ENCODE measurements at places on chromosomes 3 and 15. TPM values are rescaled to one million over a fixed set of nuclear protein-coding genes. Genes with fewer than 3 reads are reported as not detected.

- no peak for DNase-seq
Observed at GRCh38 chr3:66692042-66692765, 191.4 kb upstream of the LRIG1 start.

GRCh38 chr15:28085489-28086174, 13.5 kb downstream of the OCA2 start:
- DNase-seq, result no peak

DNA sequence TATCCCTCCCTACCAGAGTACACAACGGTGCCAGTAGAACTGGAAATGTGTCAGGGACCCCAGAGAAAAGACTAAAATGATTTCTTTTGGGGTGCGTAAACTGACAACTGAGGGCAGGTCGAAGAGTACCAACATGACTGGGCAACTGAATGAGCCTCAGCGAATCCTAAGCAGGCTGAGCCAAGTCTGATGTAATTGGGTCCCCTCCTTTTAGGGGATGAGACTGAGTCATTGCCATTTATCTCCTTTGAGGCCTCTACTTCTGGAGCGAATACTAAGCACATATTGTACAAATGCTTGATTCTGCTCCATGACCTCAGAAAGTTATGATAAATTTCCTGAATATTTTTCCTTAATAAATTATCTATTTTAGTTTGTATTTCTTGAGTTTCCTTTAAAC, 17.3 kb upstream of the GPR156 start:
- DNase-seq, result no peak

- DNase-seq, result no peak
Observed at GRCh38 chr3:192302721-192303120, 424.6 kb downstream of the FGF12 start.

DNA sequence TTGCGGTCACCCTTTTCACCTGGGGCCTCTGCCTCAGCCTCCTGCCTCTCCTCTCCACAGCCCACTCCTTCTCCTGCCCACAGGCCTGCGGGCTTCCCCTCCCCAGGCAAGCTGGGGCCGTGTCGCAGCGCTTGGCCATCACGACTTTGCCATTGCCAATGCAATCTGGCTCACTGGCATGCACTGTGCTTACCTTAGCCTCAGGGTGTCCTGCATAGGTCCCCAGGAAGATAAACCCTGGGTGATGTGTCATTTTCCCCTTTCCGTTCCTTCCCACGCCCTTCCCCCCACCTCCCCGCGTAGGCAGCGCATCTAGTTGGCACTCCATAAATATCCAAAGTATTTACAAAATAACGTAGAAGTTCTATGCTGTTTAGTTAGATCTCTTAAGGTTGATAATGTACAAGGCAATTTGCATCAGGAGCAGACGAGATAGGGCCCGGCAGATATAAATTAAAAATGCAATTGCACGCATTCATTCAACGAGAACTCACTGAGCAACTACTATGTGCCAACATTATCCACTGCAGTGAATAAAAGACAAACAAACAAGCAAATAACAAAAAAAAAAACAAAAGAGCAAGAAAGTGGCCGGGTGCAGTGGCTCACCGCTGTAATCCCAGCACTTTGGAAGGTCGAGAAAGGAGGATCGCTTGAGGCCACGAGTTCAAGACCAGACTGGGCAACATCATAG, 973 bp upstream of the COPG1 start:
- DNase-seq, result no peak

DNA sequence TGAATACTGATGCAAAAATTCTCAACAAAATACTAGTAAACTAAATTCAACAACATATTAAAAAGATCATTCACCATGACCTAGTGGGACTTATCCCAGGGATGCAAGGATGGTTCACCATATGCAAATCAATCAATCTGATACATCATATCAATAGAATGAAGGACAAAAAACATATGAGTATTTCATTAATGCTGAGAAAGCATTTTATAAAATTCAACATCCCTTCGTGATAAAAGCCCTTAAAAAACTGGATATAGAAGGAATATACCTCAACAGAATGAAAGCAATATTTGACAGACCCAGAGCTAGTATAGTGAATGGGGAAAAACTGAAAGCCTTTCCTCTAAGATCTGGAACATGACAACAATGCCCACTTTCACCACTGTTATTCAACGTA, 43.0 kb upstream of the FBN1 start:
- DNase-seq, result no peak

GRCh38 chr3:119559441-119559963, at the start of gene CD80:
TSS of gene CD80 (minus strand) at chr3:119559614. CDS start at chr3:119557728, 1,886 bp downstream.
- DNase-seq, result peak; percentile 79

GRCh38 chr3:117750674-117751269, 1041.2 kb downstream of the TUSC7 start:
- DNase-seq, result no peak

- no peak for DNase-seq
Observed at GRCh38 chr3:43755516-43756200, 64.9 kb downstream of the ABHD5 start.

DNA sequence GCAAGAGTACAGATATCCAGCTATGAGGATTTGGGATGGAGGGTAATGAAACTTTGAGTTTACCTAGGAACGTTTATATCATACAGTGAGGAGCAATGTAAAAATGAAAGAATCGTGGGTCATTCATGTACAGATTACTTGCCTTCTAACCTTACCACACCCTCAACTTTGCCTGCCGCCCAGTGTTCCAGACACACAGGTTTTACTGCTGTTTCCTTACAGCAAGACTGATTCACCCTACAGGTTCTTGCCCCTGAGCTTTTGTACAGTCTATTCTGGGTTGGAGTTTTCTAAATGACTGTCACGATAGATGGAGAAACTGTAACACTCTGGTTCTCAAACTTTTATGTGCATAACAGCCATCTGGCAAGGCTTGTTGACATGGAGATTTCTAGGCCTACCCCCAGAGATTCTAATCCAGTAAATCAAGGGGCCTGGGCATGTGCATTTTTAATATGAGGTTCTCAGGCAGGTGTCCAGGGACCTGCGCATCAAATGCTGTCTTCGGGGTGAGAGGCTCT, 6.6 kb upstream of the TPRG1 start:
- no peak for DNase-seq

GRCh38 chr15:89400116-89400781, 65.6 kb upstream of the POLG start:
- DNase-seq, result peak; percentile 54

DNA sequence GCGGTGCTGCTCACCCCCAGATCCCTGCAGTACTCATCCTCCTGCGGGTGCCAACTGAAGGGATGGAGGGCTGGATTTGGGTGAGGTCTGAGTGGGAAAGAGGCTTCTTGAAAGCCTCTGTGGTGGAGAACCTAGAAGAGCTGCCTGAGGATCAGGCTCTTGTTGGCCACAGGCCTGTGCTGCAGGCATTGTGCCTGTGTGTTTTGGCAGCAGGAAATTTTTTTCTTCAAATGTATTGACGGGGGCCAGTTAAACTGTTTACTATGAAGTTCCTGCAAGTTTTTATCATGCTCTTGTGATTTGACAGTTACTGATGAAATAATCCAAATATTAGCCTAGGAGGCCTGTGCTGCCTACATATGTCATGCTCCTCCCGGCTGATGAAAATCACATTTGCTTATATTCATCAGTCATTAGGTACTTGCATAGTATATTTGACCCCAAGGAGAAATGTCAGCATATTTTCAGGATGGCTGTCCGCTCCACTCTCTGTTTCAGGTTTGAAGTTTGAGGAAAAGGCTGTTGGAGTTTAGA, 103.1 kb downstream of the THSD4 start:
- no peak for DNase-seq

DNA sequence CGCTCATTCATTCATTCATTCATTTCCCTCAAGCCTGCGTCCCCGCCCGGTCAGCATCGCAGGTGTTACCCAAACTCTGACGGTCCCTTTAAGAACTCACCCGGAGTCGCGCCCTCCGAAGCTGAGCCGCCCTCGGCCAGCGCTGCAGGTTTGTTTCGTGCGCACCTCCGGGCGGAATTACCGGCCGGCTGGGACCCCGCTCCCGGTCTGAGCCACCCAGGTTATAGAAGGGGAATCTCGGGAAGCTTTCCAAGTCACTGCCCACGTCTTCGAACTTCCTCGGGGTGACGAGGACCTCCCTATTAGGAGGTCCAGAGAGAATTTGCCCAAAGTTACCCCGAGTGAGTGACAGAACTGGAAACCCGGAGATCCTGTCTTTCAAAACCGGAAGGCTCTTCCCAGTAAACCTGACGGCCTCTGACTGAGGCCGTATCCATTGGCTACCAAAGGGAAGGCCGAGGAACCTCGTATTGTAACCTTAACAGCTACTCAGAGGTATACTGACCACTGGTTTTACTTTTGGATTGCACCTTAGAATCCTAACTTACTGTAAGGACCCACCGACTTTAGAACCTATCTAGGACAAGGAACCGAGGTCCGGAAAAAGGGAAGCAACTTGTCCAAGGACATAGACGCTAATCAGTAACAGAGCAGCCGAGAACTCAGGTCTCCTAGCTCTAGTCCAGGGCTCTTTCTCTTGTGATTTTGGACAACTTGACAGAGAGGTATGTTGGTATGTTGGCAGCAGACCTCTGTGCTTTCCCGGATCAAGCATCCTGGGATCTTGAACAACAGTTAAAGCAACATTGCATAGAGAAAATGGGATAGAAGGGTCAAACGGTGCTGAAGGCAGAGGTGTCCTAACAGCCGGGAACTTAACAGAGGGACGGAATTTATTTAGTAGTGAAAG, 788 bp upstream of the DLG1 start:
- peak; percentile 68 for DNase-seq

DNA sequence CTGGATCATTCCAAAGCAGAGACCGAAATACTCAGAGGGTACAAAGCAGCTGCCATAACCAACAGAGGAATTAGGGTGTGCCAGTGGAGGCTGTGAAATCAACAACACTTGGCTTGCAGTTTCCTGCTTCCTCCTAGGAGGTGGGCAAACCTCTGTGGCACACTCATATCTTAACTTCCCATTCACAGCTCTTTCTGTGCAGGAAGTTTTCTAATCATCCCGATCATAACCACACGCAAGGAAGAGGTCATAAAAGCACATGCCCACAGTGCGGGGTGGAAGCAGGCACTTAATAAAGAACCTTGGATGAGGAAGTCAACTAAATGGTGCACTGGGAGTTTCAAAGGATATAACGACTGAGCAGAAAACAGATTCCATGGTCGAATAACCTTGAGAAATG, 5.1 kb downstream of the SCAMP2 start:
- no peak for DNase-seq

DNA sequence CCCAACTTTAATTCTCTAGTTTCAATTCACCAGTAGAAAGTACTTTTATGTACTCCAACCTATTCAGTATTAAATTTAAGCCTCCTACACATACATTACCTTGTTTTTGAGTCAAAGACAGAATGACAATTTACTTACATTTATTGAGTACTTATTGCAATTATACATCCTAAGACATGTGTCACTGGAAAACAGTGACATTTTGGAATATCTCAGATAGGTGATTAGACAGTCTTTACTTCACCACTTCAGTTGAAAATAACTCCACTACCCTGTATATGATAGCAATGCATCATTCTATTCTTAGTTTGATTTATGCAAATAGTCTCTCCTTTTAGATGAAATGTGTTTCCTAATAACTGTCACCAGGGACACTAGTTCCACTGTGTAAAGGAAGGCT, 461.5 kb downstream of the TUSC7 start:
- DNase-seq, result no peak

- no peak for DNase-seq
Observed at GRCh38 chr15:55660153-55660552, 72.0 kb upstream of the PYGO1 start.

DNA sequence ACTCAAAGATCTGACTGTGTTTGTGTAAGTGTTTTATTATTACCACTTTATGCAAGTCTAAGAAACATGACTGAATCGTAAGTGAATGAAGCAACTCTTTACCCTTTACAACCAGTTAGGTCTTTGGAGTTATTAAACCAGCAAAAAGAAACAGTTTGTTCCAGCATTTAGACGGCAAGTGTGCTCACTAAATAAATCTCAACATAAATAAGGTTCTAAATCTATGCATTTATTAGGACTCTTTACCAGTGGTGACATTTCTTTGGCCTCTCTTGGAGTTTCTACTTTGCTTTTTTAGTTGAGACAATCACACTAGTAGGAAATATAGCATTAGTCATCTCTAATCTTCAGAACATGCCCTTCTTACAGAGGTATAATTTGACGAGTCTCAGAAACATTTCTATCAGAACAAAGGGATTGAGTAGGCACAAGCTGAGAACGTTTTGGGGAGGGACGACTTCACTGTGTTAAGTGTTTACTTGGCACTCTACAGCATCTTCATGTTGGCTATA, 739.9 kb upstream of the NR2F2 start:
- no peak for DNase-seq

GRCh38 chr15:43249699-43250203, 17.0 kb downstream of the TGM5 start:
- DNase-seq, result no peak

- DNase-seq, result no peak
Observed at GRCh38 chr15:90881978-90882721, 2.2 kb upstream of the FES start.

DNA sequence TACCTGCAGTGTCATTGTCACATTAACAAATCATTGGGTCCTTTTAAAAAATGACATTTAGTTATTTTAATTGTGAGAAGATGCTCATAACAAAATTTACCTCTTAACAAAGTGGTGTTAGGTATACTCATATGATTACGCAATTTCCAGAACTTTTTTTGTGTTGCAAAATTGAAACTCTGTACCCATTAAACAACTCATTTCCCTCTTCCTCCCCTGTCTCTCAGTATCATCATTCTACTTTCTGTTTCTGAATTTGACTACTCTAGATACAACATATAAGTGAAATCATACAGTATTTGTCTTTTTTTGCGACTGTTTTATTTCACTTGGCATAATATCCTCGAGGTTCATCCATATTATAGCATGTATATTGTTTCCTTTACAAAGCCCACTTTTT, 58.7 kb upstream of the CHST2 start:
- DNase-seq, result no peak

DNA sequence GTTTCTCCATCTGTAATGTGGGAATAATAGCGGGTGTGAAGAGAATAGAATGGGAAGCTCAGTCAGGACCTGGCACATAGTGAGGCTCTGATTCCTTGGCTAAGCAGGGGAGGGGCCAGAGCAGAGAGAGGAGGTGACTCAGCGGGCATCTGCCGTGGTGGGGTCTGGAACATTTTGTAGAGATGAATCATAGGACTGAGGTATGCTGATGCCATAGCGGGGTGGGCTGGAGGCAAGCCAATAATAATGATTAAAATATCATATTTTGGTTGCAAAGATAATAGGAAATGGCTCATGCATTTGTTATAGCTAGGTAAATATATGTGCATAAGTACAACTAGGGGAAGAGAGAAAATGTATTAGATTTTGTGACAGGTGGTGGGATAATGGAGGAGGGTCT, 11.2 kb downstream of the TGM4 start:
- no peak for DNase-seq

GOLGA8S gene
- total RNA-seq, result 0.07 TPM

ADAMTS9 gene
- total RNA-seq, result 0.46 TPM

MORC1 gene
- total RNA-seq, result not detected

NOX5 gene
- not detected for total RNA-seq

ELP6 gene
- total RNA-seq, result 53.9 TPM

CFAP100 gene
- total RNA-seq, result 0.44 TPM

SH3BP5 gene
- total RNA-seq, result 6.8 TPM

KCNMB3 gene
- 1.9 TPM for total RNA-seq

HTR3C gene
- not detected for total RNA-seq

SEMA6D gene
- total RNA-seq, result 15.8 TPM

STRA6 gene
- 12.8 TPM for total RNA-seq

C3orf20 gene
- not detected for total RNA-seq

IL17RD gene
- 31.7 TPM for total RNA-seq

All from H9 (cell line).